Retinal pigment epithelial cell (primary cell): ENCODE measurements at places on chromosomes 1 and 21.
A peak's percentile ranks its signal among the peaks of the same experiment; 100 is the strongest.

DNA sequence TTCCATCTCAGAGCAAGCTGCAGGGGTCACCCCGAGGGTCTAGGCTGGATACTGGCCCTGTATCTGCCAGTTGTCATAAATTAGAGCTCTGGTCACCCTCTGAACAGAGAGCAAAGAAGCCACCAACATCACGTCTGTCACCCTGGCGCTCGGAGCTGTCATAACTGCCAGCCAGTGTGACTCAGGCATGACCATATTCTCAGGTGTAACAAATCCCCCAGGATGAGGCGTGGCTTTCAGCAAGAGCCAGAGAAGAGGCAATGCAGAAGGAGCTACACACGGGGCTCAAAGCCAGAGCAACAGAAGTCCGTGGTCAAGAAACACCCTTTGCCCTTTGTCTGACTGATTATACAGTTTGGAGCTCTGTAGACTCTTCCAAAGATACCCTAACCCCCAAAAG, 40.0 kb downstream of the PRAMEF20 start:
- DNase-seq: no peak

- no peak for DNase-seq
Observed at GRCh38 chr1:243855616-243856318, 5.7 kb upstream of the AKT3 start.

DNA sequence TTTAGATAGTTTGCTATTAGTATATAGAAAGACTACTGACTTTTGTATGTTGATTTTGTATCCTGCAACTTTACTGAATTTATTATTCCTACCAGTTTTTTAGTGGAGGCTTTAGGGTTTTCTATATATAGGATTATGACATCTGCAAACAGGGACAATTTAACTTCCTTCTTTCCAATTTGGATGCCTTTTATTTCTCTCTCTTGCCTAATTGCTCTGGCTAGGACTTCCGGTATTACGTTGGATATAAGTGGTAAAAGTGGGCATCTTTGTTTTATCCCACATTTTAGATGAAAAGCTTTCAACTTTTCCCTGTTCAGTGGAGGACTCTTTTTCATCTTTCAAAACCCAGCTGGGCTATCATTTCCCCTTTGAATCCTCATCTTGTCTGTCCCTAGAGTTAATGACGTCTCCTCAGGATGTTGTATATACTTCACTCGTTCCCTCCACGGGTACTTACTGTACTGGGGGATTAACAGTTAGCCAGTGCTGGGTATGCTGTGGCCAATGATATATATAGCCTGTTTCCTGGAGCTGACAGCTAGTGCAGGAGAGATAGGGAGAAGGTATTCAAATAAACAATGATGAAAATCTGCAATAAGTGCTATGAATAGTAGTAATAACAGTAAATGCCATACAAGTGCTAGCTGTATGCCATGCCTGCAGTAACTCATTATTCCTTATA, 9.8 kb downstream of the ACOT11 start:
- DNase-seq: no peak

- DNase-seq: no peak
Observed at GRCh38 chr1:169360415-169360814, 7.2 kb downstream of the NME7 start.

DNA sequence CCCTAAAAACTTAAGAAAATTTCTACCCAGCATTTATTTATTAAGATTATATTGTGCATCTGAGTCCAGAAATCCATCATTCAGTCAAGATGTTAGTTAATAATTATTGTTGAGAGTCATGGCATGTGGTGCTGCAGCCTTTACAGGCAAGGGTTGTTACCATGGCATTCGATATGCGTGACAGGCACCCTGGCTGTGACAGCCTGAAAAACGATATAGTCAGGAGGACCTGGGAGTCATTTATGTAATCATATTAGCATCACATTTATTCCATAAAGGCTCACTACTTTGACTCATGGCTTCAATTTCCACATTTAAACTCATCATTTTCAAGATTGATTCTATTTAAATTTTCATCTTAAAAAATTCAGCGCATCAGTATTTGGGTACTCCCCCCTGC, 68.0 kb downstream of the CACHD1 start:
- DNase-seq: no peak

GRCh38 chr21:33157303-33157702, 72.4 kb upstream of the IFNAR2 start:
- no peak for DNase-seq

- no peak for DNase-seq
Observed at GRCh38 chr21:16851054-16851453, 661.8 kb upstream of the CXADR start.

DNA sequence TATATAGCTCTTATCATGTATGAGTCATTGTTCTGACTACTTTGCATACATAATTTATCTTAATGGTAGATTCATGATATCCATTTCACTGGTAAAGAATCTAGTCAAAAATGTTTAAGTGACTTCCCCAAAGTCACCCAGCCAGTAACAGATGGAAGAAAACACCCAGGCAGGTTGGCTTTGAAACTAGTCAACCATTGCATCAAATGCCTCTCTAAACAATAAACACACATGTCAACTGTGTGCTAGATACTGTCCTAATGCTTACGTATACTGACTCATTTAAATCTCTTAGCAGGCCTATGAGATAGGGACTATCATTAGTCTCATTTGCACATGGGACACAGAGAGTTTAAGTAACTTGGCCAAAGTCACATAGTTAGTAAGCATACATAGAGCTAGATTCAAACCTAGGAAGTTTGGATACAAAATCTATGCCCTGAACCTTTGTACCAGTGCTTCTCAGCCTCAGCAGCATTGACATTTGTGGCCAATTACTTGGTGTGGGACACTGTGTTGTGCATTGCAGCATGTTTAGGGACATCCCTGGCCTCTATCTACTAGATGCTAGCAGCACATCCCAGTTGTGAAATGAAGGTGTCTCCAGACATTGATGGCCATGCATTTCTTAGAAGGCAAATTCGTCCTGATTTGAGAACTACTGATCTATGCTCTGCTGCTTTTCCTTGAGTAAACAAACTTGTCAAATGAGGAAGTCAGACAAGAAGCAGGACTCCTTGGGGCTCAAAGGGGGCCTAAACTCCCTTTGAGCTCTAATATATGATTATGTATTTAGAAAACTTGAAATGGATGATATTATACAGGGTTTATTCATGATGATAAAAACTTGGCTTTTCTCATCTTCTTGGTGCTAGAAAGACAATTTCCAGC, 316.3 kb downstream of the KCNH1 start:
- no peak for DNase-seq

- DNase-seq: peak; percentile 80
Observed at GRCh38 chr1:65036570-65037051, 70.3 kb upstream of the JAK1 start.

GRCh38 chr1:156164125-156164831, 10.9 kb downstream of the SEMA4A start:
- no peak for DNase-seq

DNA sequence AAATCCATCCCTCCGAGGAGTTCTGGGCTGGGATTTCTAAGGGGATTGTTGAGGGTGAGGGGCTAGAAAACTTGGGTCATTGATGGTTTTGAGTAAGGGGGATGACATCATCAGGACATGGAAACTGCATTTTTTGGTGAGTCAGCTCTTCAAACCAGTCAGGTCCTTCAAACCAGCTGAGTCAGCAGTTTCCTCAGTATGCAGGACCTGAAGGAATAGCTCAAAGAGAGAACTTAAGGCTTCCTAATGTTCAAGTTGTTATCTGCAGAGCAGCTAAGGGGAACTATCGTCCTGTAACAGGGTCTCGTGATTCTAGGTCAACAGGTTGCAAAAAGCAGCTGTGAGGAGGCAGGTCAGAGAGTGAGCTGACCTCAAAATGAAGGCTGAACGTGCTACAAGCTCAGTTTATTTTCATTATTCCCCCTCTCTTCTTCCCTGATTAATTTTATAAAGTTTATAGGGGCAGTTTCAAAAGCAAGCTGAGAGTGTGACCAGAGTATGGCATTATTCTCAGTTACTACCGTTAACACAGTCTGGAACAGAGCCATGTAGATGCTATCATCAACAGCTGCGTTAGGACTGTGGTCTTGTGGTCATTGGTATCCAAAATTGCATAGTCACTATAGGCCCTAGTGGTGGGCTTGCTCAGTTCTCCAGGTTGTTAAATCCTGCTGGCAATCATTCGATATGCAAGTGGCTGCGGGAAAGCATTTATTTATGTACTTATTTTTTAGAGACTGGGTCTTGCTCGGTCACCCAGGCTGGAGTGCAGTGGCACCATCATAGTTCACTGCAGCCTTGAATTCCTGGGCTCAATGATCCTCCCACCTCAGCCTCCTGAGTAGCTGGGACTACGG, 10.7 kb upstream of the SDC3 start:
- DNase-seq: no peak

GRCh38 chr21:46503922-46504550, 45.3 kb downstream of the DIP2A start:
- DNase-seq: no peak

DNA sequence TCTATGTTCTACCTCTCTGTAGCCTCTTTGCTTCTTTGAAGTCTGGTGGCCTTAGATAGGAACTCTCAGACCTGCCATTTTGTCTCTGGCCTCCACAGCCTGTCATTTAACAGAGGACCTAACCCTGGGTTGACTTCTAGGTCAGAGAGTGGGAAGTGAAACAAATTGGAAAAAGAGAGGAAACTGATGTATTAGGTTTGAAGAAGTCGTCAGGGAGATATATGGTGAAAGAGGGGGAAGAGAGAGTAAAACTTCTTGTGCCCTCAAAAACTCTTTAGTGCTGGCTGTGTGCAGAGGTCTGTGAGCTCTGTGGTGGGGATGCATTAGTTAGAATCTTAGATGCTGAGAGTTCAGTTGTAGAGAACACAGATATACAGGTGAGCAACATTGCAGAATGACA, 30.2 kb upstream of the CD1D start:
- no peak for DNase-seq

- DNase-seq: no peak
Observed at GRCh38 chr1:82452096-82452495, 651.4 kb downstream of the ADGRL2 start.

DNA sequence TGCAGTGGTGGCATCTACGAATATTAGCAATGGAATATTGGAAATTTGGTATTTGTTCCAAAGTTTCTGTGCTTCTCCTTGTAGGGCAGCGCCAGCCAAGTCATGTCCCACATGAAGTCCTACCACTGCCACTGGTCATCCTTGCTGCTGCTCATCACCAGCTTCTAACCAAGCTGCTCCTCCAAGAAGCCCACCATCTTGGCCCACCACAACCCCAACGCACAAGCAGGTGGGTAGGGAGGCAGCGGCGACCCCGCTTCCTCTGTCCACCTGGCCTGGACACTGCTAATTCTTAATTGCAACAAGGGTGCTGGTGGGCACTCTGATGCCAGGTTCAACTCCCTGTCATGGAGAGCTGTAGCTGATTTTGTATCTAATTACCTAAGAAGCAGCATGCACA, 291.2 kb upstream of the LYPLAL1 start:
- DNase-seq: no peak
